ENCODE measurements at places on chromosomes 2 and 18.

DNA sequence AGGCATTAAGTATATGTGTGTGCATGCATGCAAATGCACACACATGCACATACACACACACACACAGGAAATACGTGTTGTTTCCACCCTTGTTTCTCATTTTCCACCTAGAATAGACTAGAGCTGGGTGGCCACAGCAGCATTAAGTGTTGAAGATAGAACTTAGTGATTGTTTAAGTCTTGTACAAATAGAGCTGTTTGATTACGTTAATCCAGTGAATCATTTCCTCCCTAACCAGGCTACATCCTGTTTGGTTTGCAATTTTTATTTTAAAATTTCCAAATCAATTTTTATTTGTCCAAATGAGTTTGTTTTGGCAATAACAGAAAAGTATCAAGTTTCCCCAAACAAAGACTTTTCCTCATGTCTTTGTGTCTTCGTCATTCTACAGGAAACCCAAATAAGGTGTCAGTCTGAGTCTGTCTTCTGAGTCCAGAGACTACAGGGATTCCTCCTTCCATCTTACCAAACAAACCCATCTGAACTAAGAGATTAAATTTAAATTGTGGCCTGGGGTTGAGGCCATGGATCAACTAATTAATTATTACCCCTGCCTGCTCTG, 74.6 kb upstream of the GALNT5 start:
- DNase-seq: no peak

- no peak for DNase-seq
Measured at GRCh38 chr18:9782073-9782857, 74.2 kb downstream of the RAB31 start.

- no peak for DNase-seq
Measured at GRCh38 chr18:7237673-7238272, 6.9 kb downstream of the LRRC30 start.

DNA sequence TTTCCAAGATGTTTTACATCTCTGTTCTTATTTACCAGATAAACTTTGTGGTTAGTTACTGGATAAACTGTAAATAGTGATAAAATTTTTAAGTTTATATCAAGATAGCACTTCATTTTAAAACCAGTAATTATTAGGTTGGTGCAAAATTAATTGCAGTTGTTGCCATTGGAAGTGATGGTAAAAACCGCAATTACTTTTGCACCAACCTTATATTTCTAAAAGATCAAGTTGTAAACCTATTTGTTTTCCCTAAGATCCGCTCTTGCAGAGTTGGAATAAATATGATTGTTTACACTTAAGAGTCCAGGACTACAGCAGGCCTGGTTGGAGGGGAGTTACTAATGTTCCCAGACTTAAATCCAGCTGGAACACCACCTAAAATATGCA, 479 bp upstream of the AOX1 start:
- no peak for DNase-seq

DNA sequence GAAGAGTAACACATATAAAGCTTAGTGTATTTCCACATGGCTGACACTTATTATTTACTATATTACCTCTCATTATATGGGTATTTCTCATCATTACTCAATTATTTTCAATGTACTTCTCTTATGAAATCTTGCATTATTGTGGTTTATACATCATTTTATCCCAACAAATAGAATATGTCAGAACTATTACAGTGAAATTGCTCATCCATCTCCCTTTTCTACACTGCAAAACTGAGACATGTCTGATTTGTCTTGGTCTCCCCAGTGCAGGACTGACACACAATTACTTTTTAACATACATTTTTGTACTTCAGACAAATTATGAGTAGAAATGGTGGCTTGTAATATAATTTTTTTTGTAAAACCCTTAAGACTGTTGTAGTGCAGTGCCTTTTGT, 600.9 kb downstream of the PLCL1 start:
- DNase-seq: no peak

- DNase-seq: no peak
Measured at GRCh38 chr2:189298038-189298437, 118.5 kb upstream of the COL5A2 start.

- no peak for DNase-seq
Measured at GRCh38 chr18:74477771-74478170, 18.4 kb upstream of the CNDP2 start.

GRCh38 chr2:119671016-119671415, 8.0 kb upstream of the TMEM177 start:
- DNase-seq: no peak

- no peak for DNase-seq
Measured at GRCh38 chr2:163658556-163658955, 77.3 kb downstream of the FIGN start.

- no peak for DNase-seq
Measured at GRCh38 chr2:48768669-48769068, 13.1 kb upstream of the LHCGR start.

GRCh38 chr2:45728458-45728942, 77.0 kb downstream of the PRKCE start:
- DNase-seq: no peak

DNA sequence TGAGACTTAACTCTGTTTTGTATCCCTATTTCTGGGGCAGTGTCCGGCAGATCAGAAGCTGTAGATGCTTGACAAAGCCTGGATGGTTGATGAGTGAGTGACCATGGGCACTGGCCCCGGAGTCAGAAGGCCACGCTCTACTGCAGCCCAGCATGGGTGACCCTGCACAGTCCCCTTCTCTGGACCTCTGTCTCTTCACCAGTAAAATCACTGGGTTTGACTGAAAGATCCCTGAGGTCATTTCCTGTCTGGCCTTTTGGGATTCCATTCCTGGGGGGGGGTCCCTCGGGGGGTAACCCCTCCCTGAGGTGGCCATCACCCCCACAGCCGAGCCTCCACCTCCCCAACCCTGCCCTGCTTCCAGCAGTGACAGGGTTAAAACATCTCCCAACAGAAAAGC, 31.7 kb downstream of the MRPL35 start:
- DNase-seq: no peak

DNA sequence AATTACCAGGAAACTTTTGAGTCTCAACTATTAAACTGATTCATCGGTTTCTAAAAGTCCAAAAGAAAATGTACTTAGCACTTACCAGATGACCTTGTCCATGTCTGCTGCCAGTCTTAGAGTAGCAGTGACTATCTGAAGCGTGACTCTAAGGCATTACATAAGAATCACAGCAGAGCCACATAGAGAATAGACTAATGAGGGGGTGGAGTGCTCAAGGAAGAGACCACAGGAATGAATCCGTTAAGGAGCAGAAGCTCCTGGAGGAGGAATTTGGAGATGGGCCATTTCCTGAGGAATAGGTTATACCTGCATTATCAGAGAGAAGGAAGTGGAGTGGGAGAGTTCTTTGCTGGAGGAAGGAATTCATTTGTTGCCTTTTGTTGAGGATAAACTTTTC, 116.0 kb downstream of the MAP3K20 start:
- DNase-seq: no peak

GRCh38 chr2:203730076-203730729, 23.8 kb downstream of the CD28 start:
- DNase-seq: no peak

GRCh38 chr18:53603276-53603675, 621.2 kb downstream of the MBD2 start:
- no peak for DNase-seq

DNA sequence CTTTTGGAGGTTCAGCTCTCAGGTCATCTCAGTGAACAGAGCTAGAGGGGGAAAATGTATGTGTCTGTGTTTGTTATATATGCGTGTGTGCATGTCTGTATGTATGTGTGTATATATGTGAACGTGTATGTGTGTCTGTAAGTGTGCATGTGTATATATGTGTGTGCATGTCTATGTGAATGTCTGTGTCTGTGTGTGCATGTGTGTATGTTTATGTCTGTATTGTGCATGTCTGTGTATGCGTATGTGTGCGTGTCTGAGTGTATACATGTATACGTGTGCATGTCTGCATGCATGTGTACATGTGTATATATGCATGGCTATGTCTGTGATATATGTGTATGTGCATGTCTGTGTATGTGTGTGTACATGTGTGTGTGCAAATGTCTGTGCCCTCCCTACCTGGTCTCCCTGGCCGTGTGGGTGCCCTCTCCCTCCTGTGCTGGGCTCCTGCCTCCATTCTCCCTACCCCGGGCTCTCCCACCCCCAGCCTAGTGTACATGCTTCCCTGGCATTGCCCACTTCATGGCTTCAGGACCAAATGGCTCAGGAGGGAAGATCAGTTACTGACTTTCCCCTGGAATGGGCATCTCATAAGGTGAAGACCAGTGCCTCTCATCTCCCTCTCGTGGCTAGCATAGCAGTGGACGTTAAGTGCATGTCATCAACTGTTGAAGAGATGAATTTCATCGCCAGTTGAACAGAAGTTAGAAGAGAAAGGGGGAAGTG, 49.9 kb downstream of the TRAF3IP1 start:
- no peak for DNase-seq

DNA sequence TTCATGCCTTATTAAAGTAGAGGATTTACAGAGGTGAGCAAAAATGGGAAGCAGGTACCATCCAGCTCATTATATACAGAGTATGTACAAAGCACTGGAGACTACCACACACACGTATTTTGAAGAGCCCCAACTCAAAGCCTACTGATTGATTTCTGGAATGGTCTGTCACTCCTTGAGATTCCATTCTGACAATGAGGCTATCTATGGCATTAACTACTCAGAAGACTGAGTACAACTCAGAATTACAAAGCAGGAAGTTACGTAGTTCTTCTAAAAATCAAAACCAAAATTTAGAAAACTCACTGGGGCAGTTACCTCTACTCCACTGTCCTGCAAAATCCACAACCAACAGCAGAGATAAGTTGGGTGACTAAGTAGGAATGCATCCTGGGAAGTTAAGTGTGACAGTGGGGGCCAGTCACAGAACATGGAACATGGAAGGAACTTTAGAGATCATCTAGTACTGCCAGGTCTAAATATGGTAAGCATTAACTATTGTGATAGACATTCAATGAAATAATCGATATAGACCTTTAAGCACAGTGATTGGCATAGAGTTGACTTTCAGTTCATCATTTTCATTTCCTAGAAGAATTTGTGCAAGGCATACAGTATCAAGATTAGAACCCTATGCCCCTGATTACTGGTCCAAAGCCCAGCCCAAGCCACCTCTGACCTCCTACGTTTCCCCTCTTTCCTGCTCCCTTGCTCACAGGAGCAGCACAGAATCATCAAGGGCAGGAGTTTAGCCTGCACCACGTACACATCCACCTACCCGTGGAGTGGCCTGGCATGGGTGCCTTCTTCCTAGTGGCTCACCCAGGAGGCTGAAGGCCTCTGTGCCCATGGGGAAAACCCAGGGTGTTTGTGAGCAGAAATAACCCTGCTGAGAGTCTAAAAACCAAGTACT, 80.1 kb upstream of the FOSL2 start:
- DNase-seq: no peak

DNA sequence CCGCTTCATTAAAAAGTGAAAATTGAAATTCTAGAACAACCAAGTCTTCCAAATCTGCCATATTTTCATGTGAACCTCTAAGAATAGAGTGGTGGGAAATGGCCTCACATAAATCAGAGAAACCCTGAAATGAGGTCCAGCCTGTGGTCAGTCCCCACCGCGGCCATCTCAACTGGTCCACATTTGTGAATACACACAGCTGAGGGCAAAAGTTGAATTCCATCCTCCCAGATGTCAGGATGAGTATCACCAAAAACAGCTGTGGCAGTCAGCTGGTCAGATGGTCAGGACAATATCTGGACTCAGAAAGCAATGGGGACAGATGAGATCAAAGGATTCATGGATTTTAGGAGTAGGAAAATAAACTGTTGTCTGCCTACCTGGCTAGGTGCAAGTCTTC, 219.4 kb upstream of the NCKAP5 start:
- DNase-seq: no peak

GRCh38 chr2:36587556-36587955, 10.4 kb downstream of the FEZ2 start:
- no peak for DNase-seq

GRCh38 chr18:58967751-58968254, 103.1 kb downstream of the ZNF532 start:
- no peak for DNase-seq

DNA sequence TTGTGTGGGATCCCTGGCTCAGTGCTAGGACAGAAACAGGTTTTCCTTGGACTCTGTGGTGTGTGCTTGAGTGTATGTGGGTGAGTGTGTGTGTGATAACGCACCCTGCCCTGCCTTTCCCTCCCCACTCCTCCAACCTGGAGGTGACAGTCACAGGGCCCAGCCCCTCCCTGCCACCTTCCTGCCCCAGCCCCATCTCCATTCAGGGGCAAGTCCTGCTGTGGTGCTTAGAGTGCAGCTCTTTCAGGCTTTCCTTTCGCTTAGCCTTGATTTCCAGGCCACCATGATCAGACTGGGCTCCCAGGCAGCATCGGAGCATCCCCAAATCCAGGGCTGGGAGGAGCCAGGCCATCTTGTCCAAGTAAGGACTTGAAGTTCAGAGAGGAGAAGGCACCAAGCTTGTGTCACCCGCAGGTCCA, 185.2 kb downstream of the ZFP36L2 start:
- DNase-seq: no peak

- no peak for DNase-seq
Measured at GRCh38 chr2:53455094-53455493, 312.5 kb upstream of the CHAC2 start.

GRCh38 chr2:161796192-161796591, 172.0 kb downstream of the SLC4A10 start:
- DNase-seq: no peak

DNA sequence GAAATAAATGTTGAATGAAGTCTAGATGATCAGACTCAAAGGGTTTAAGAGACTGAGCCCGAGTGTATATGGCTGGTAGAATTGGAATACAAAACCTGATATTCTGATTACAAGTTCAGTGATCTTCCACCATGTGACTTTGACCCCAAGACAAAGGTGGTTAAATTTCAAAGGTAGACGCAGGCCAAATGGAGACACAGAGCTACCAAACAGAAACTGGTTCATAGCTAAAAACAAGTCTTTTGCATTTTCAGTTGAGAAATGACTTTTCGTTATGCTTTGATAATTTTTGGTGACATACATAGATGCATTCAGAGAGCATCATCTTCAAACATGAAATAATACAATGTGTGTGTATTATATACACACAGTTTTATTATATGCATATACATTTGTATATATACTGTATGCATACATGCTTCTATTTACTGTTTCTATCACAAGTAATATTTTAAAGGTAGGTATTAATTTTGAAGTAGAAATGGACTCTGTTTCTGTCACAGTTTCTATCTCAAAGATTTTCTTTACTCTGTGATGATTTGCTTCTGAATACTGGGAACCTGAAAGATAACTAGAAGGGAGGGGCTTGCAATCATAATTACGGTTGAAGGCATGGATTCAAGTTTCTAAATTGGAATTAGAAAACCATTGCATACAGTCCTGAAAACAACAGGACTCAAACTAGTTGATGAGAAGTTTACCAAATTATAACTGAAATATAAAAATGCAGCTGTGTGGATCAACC, 142.3 kb downstream of the ABCA12 start:
- no peak for DNase-seq

- no peak for DNase-seq
Measured at GRCh38 chr2:56687169-56687568, 503.4 kb downstream of the CCDC85A start.

DNA sequence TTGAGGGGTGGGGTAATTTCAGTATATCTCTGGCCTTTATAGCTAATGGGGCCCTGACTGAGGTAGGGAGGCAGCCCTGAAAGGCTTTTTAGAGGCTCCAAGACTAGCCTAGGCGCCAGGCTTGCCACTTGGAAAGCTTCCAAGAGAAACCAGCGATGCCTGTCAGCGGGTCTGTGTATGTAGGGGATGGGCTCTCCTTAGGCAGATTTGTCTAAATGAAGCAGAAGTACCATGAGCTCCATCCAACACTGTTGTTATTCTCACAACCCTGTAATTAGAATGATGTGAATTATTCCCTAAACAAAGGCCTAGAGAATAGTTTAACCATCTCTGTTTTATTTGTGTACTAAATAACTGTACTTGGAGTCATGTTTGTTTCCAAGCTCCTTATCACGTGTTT, 138.1 kb downstream of the B3GNT2 start:
- DNase-seq: no peak
